ENCODE measurements at places on chromosomes 1 and 21. TPM values are rescaled to one million over a fixed set of nuclear protein-coding genes. Genes with fewer than 3 reads are reported as not detected.

Gene TDRD10
- total RNA-seq, result 5.6 TPM

- no peak for DNase-seq
- H3K27ac ChIP-seq, result no peak overlapping the region
- H3K27me3 ChIP-seq, result no peaks in the 10 kb centered on the region
- no peaks in the 10 kb centered on the region for H3K4me1 ChIP-seq
- no peak overlapping the region for H3K4me3 ChIP-seq
Observed at GRCh38 chr1:54517496-54517895, 30.5 kb upstream of the ACOT11 start.

Gene BCAR3
- 30.2 TPM for total RNA-seq

GRCh38 chr1:181440510-181440909 lies 42.8 kb upstream of the CACNA1E start:
- DNase-seq, result no peak
- H3K36me3 ChIP-seq, result no peaks in the 10 kb centered on the region
- no peaks in the 10 kb centered on the region for H3K4me1 ChIP-seq
- H3K27ac ChIP-seq, result no peak overlapping the region
- no peak overlapping the region for H3K4me3 ChIP-seq

Gene PCP4L1
- 0.32 TPM for total RNA-seq

Gene PADI1
- total RNA-seq, result 0.33 TPM

Gene ARHGEF19
- total RNA-seq, result 18.0 TPM

Gene OR10Z1
- not detected for total RNA-seq

DNA sequence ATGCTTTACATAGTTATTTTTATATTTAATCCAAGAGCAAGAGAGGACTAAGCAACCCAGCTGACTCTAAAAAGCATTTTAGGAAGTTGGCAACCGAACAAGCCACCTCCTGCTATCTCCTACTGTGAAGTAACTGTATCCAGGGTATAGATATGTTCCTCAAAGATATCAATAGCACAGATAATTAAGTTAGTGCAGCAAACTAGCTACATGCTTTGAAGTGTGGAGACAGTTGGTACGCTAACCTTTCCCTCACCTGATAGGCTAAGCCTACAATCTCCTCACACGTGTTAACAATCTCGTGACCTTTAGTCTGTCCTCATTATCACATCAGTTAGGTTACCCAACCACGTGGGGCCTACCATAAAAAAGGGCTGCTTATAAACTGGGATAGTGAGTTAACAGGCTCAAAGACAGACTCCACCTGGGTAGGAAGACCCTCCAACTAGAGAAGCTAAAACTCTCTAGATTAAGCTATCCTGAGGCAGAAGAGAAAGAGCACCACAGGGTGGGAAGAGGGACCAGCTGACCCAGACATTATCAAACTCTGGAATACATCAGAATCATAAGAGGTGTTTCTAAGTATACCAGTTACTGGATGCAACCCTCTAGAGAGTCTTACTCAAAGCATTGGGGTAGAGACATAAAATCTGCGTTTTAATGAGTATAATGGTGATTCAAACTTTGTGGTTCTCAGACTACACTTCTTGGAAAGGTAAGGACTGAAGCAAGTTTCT lies 340.1 kb upstream of the ESRRG start:
- no peak overlapping the region for H3K4me3 ChIP-seq
- H3K36me3 ChIP-seq, result no peaks in the 10 kb centered on the region
- H3K27me3 ChIP-seq, result no peaks in the 10 kb centered on the region
- DNase-seq, result no peak
- H3K27ac ChIP-seq, result no peak overlapping the region
- no peaks in the 10 kb centered on the region for H3K4me1 ChIP-seq
